HT1080 (cell line): ENCODE measurements at places on chromosomes 12 and 14. TPM values are rescaled to one million over a fixed set of nuclear protein-coding genes. Genes with fewer than 3 reads are reported as not detected.

The REC8 gene
- total RNA-seq: 0.53 and 1.0 TPM in 2 replicates

- no peak for DNase-seq
Observed at GRCh38 chr12:132075714-132076553, 68.2 kb downstream of the DDX51 start.

DNA sequence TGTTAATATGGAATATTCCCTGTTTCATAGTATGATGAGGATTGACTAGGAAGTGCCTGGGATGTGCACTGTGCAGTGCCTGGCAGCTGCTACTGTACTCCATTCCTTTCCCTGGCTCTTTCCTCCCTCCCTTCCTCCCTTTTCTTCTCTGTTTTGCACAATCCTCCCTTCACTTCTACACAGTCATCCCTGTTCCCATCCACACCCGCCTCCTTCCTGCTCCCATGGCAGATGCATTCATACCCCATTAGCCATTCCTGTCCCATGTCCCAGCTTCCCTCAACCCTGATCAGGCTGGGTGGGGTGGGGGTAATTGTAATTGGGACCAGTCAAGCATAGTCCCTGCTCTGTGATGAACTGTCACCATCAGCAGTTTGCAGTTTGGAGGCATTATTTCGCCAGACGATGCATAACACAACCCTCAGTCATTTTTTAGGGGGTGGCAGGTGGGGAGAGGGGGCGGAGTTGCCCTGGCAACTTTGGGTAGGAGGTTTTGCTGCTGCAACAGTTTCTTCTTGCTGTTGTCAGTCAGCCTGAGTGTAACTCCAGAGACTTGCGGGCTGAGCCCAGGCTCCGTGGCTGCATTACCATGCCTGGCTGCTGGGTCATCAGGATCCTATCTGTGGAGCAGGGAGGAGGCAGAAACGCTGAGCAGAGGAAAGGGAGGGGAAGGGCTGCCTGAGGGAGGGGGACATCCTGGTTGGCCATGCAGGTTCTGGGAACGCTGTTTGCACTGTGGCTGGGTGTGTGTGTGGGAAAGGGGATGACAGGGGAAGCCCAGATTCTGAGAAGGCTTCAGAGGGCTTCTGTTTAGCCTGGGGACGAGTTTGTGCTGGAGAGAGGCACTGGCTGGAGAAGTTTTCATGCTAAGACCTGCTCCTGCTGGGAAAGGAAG lies 4.1 kb upstream of the KRT84 start:
- DNase-seq: no peak

DNA sequence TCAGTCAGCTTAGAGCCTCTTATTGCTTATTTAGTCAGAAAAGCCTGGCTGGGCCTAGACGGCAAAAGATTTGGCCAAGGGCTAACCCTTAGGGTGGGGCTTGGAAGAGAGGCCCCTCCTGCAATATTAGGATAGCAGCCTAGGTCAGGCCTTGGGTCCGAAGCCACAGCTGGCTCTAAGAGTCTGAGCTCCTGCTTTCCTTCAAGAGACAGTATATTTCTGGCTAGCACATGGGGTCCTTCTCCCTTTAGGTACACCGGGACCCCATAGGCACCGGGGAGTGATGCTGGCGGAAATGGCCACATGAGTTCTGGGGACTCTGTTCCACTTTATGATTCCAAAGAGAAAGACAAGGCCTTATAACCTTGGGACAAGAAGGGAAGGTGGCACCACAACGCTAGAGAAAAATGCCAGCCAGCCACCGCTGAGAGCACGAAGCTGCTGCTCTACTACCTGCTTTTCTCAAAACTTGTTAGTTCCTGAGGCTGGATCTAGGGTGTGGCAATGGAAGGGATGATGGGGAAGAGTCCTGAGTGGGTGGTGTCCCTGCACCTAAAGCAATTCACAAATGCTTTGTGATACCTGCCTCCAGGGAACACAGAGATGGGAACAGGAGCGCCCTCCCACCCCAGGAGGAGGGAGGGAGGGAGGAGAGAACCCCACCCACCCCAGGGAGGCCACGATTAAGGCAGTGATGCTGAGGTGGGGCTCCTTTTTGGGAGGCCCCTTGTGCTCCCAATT lies 3.1 kb upstream of the AVIL start:
- no peak for DNase-seq

The GSKIP gene
- total RNA-seq: 28.1 and 36.6 TPM in 2 replicates

DNA sequence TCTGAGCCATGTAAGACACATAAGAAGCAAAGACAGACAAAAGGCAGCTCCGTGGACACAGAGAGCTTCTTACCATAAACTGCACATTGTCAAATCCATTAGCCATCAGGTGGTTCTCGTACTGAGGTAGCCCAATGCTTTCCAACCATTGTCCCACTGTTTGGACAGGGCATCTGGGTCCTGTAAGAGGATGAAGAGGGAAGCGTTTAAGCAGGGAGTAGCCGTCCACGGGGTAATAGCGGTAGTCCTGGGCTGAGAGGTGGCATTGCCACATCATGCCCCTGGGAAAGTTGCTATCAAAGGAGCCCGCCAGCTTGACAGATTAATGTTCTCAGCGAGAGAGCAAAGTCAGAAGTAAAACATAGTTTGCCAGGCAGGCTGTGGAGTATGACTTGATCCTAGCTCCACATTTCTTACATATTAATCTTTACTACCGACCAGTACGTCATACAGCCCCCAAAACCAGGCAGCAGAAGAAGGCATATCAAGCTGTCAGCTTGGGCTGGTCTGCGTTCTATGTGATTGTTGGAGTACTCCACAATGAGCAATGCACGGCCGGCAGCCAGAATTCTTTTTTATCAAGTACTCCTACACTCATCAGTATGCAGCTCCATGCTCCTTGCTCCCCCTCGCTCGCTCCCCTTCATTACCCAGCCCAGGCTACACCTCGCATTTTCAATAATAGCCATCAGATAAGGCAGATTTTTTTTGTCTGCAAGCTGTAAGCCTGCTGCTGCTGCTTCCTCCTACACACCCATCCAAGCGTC lies 493.2 kb upstream of the GARIN6 start:
- no peak for DNase-seq

The KIF5A gene
- total RNA-seq: not detected in 2 replicates

DNA sequence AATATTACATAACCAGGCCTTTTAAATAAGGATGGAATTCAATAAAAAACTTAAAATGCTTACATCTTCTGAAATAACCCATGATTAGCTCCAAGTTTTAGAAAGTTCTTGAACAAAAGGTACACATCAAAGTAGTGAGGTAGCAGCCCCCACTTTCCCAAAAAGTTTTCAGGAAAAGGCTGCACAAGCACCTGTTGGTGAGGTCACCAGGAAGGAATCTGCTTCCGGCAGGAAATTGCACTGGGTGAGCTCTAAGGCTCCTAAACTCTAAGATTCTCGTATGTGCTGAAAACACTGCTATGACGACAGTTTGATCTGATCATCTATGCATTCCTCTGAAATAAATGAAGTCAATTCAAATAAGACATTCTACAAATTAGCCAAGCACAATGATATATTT lies 34.3 kb upstream of the TTC7B start:
- DNase-seq: peak; percentile 81

The LRIG3 gene
- 9.5 TPM in 2 replicates for total RNA-seq

The NAA30 gene
- total RNA-seq: 11.7 and 13.6 TPM in 2 replicates

GRCh38 chr14:81591266-81591665 lies 57.6 kb upstream of the SEL1L start:
- no peak for DNase-seq

The NELL2 gene
- total RNA-seq: 0.20 and 0.95 TPM in 2 replicates

- no peak for DNase-seq
Observed at GRCh38 chr12:10408842-10409241, 715 bp downstream of the KLRC4 start.

The DENR gene
- 55.3 and 56.4 TPM in 2 replicates for total RNA-seq

DNA sequence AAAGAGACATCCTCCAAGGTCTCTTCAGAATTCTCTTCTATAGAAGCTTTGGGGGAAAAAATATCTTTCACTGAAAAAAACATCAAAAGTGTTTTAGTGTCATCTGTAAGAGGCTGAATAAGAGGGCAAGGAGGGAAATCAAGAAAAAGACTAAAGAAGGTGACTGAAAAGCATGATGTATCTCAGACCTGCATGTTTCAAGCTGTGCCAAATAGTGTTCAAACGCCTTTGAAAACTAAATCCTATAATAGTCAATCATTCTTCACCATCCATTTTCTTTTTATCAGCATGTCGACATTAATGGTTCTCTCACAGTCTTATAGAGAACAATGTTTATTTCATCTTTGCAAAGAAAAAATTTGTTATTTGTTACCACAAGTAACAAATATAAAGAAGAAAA lies 94.5 kb downstream of the CEP128 start:
- no peak for DNase-seq

DNA sequence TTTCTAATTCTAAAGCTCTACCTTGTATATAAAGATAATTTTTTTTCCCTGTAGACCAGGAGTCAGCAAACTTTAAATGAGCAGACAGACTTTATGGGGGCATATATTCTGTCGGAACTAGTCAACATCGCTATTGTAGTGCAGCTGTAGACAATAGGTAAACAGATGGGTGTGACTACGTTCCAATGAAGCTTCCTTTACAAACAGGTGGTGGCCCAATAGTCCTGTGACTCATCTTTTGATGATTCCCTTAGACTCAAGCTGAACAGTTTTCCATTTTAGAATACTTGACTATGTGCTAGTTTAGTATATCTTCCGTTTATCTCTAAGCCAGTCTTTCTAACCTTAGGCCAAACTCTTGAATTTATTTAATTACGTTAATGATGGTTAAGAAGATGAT lies 16.3 kb downstream of the MUCL1 start:
- DNase-seq: no peak

- peak; percentile 15 for DNase-seq
Observed at GRCh38 chr12:68462803-68463202, 130.6 kb upstream of the MDM1 start.

DNA sequence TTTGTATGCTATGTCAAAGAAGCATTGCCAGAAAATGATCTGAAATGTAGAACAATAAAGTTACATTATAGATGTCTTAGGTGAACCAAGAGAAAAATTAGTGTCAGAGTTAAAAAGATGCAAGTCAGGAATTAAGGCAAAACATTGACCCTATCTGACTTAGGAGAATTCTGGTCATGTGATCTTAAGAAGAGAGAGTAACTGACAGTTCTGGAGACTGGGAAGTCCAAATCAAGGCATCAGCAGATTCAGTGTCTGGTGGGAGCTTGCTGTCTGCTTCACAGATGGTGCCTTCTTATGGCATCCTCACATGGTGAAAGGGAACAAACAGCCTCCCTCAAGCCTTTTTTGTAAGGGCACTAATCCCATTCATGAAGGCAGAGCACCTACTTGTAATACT lies 42.8 kb downstream of the BICD1 start:
- DNase-seq: no peak

The C1QL4 gene
- total RNA-seq: 5.3 and 5.7 TPM in 2 replicates

The TIMM9 gene
- total RNA-seq: 51.5 and 52.1 TPM in 2 replicates

- DNase-seq: no peak
Observed at GRCh38 chr12:67275380-67275913, 6.3 kb downstream of the CAND1 start.

GRCh38 chr12:76303365-76303764 lies 44.9 kb downstream of the BBS10 start:
- peak; percentile 66 for DNase-seq

GRCh38 chr12:166425-167075 lies 47.4 kb downstream of the SLC6A12 start:
- DNase-seq: no peak

GRCh38 chr12:26340649-26341048 lies 145.3 kb downstream of the SSPN start:
- DNase-seq: no peak

The SRRM4 gene
- not detected in 2 replicates for total RNA-seq

GRCh38 chr12:21647179-21647578 lies 10.5 kb downstream of the LDHB start:
- no peak for DNase-seq

The NXPH4 gene
- 11.9 and 17.1 TPM in 2 replicates for total RNA-seq
